ENCODE measurements at places on chromosomes 2 and 18.

DNA sequence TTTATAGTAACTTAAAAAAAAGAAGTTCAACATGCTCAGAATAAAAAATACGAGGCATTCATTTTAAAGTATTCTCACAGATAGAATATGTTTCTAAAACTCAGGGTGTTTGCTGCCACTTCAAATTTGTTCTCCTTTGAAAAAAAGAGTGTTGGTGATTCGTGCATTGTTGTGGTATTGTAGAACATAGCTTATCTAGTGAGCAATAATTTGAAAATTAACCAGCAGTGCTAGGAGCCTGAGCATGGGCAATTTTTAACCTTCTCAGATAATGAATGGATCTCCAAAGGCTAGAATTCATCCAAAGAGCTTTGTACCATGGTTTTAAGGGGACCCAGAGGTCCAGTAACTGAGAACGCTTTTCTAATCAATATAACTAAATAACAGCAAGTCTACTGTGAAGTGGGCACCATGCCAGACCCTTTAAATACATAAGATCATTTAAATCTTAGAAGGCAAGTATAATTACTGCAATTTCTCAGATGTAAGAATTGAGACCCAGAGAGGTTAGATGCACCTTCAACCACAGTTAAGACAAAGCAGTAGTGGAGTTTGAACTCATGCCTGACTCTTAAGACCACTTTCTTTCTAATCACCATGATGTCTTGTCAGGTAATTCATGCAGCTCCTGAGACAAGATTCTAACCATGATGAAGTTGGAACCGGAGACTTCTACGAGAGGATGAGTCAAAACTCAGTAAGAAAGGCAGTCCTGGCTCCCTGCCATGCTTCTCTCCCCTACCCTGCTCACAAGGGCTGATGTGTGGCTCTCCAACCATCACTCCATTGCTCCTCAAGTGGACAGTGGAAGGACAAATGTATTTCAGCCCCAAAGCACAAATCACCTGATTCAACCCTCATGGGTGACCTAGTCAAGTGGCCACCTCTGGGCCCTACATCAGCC is 3.4 kb downstream of the CYRIA start:
- DNase-seq: no peak

- DNase-seq: no peak
Observed at GRCh38 chr18:31493941-31494340, 4.0 kb upstream of the DSG2 start.

DNA sequence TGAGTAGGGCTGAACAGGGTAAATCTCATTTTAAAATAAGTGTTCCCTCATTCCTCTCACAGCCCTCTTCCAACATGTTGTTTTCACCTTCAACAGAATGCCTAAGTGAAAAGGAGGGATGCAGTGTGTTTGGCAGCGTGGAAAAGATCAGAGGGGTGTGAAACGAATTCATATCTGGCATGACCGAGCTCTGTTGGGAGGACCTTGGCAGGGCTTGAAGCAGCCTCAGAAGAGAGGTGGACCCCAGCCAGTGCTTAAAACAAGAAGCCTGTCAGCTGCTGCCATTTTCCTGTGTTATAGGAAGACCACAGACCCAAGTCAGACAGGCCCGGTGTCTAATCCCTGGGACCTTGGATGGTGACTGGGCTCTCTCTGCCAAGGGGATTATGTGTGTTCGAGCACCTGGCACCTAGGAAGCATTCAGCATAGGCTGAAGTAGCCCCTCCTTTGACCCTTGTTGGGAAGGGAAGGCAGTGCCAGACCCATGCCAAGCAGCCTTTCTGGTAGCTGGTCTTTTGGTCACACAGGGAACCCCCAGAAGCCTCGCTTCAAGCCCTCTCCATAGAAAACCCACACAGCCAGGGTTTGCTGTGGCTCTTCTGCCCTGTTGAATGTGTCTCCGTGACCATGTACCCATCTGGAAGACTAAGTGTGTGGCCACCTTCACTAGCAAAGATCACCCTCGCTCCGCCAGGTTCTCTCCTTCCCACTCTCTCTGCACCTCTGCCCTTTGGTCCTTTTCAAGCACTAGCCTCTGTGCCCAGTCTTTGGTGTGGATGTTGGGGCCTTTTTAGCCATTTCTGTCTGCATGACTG is 87.5 kb upstream of the ST3GAL5 start:
- DNase-seq: no peak

DNA sequence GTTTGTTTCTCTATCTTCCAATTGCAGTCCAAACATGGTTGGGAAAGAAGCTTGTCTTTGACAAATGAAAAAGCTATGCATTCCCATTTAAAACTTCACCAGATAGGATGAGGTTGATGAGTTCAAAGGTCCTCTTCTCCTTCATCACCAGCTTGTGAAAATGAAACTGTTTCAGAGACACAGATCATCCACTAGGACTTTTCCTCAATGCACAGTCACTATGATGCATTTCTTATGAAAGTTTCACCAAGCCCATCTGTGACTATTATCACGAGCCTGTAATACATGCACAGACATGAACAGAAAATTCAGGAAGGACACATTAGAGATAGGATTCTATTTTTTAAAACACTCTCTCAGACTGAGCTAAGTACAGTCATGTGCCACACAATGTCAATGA is 644.4 kb downstream of the PLCL1 start:
- DNase-seq: no peak

GRCh38 chr2:99821572-99821971 is 320.8 kb downstream of the AFF3 start:
- DNase-seq: no peak

- no peak for DNase-seq
Observed at GRCh38 chr2:165539985-165540384, 70.5 kb downstream of the CSRNP3 start.

Data from stimulated activated CD4-positive, alpha-beta T cell treated with anti-CD3 and anti-CD28 coated beads, Interleukin-2, amount 100 ng/mL, for 24 hours (primary cell).